ENCODE measurements at places on chromosomes 6 and 20.

- no peak for DNase-seq
These were observed 30.2 kb downstream of the CHRNA4 start for GRCh38 chr20:63330940-63331339.

DNA sequence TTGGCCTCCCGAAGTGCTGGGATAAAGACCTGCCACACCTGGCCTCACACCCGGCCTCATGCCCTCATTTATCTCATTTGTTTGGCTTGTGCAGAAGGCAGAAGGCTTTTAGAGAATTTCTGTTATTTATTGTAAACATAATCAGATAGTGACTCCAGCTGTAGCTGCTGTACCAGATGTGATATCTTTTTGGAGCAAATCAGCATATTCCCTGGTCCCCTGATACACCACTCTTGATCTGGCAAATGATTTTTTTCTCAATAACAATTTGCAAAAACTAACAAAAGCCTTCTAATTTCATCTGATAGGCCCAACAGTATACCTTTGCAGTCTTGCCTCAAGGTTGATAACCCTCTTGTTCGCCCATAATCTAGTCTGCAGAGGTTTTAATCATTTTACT is 26.5 kb upstream of the TULP1 start:
- DNase-seq, result no peak

- DNase-seq, result no peak
These were observed 1291.1 kb upstream of the MAP3K7 start for GRCh38 chr6:91877994-91878393.

DNA sequence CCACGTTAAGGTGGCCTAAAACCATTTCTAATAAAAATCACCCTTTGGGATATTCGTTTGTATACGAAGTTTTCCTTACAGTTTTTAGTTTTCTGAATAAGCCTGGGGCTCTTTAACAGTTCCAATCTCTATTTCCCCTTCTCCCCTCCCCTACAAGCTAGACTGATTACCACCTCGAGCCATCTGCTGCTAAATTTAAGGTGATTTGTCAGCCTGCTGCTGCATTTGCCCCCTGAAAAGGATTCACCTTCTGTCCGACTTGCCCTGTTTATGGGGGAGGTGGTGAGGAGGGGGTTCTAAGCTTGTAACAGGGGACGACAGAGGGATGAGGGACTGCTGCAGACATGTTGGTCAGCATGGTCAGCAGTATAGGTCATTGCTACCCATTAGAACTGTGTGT is 146.3 kb downstream of the JARID2 start:
- DNase-seq, result no peak

- DNase-seq, result no peak
These were observed 475.0 kb upstream of the SULF2 start for GRCh38 chr20:48260129-48260756.

DNA sequence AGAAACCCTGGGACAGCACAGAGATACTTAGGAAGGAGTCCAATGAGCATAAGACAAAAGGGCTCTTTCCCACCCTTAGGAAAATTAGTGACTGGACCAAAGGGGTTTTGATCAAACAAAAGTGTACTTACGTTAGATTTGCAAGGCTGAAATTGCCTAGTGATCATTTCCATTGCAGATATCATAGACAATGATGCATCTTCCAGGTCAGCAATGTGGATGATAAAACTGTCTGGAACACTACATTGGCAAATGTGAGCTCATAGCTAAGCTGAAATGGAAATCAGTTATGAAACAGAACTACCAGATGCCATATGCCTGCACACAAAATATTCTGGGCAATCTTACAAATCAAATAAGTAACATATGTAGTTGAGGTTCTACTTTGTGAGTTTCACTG is 34.0 kb downstream of the LY86 start:
- no peak for DNase-seq

- no peak for DNase-seq
These were observed 24.3 kb upstream of the GPR63 start for GRCh38 chr6:96861588-96861987.

- DNase-seq, result no peak
These were observed 1.5 kb downstream of the MMP24OS start for GRCh38 chr20:35276408-35276807.

DNA sequence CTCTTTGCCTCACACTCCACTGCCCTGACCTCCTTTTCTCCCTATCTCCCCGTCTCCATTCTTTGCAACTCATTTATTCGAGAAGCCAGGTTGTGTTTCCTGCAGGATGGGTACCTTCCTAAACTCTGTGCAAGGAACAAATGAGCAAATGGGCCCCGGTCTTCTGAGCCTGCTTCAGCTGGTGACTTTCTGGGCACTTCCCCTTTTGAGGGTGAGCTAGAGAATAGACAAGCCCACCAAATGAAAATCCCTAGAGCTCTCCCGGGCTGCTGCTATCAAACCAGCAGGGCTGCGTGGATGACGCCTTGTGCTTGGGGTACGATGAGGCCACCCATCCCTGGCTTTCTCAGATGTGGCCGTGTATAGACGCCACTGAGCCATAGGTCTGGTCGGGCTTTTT is 91.0 kb upstream of the FOXA2 start:
- DNase-seq, result no peak

DNA sequence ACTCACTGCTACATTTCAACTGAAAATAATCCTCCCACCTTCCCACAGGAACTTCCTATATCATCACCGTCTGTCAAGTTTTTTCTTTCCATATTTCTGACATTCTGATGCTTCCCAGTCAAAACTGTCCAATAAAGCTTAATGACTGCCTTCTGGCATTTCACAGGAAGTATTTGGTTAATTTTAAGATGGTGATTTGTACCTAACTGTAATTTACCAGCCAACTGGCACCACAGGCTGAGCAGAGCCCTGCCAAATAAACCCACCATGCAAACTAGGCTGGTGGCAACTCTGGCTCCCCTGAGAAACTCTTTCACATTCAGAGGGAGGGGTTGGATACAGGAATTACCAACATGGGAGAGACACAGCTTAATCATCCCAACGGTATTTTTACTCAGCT is 50.0 kb downstream of the KLHL32 start:
- no peak for DNase-seq

- no peak for DNase-seq
These were observed 13.6 kb downstream of the POU3F2 start for GRCh38 chr6:98847779-98848538.

DNA sequence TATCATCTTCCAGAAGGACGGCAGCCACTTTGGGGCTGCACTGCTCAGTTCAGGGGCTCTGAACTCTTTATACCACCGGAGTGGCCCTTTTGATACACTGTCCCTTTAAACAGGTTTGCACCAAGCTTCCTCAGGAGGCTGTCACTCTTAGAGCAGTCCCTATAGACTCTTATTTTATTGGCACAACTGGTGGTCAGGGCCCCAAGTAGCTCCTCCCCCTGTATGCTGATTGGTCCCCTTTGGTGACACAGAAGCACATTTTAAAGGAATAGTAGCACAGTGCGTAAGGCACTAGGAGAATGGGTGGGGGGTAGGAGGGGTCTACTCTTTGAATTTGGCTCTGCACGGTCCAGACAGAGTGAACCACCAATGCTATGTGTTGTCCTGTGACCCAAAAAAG is 122.6 kb upstream of the MLN start:
- DNase-seq, result no peak

GRCh38 chr6:69820018-69820417 is 23.2 kb upstream of the LMBRD1 start:
- no peak for DNase-seq

DNA sequence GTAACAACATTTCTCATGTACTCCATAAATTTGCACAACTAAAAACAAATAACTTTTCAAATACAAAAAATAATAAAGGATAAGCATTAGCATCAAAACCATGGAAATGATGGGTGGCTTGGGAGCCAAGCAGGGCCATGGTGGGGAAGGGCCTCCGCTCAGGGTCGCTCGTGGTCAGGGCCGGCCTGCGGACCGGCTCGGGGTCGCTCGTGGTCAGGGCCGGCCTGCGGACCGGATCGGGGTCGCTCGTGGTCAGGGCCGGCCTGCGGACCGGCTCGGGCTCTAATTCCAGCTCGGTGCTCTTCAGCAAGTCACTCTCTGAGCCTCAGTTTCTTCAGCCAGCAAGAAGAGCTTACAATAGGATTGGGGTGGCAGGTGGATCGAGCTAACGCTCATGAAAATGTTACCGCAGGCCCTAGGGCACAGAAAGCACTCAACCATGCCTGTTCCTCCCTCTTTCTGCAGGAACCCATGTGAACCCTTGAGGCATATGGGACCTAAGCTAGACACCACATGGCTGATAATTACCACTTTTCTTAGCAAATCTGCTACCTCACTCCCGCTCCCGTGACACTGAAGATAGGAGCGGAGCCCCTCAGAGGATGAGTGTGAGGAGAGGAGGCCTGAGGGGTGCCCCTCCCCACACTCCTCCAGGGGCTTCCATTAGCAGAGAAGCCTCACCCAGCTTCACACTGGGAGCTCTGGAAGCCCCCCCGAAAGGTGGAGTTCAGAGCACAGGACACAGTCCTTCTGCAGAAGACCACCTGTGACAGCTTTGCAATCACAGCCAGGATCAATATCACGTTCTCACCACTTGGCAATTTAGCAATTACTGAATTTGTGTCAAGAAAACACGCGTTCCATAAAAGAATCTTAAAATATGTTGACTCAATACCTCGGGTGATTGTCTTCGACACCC is 103.0 kb downstream of the PSMB1 start:
- DNase-seq, result no peak

DNA sequence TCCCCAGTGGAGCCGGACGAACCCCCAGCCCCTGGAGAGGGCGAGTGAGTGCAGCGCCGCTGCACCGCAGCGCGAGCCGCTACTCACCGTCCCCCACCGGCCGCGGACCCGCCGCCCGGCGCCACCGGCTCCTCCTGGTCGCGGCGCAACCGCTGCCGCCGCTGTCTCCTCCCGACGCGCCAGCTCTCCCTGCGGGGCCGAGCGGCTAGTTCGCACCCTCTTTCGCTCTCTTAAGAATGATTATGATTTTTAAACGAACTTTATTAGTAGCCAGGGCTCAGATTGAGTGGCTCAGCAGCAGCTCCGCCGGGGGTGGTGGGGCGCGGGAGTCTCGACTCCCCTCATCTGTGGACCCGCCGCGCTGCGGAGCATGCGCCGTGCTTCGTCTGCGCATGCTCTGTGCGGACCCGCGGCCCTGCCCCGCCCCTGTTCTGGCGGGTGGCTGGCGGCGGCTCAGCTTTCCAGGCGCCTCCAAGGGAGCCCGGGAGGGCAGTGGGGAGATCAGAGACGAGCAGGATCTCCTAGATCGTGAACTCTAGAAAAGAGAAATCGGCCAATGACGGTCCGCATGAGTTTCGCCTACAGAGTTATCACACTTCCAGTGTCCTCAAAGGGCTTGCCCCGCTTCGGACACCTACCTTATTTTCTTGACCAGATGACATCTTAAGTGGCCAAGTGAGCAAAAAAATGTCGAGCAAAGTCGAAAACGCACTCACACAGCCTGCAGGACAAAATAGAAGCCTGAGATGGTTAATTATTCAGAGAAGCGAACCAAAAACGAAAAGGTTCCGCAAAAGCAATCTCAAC is at the start of gene RAB23:
RAB23 (minus strand) TSS at position 372 of the 807 bp plus-strand sequence. CDS start 11,927 bp downstream, outside the sequence.
- peak; percentile 49 for DNase-seq

GRCh38 chr20:33606118-33606771 is 55.9 kb upstream of the C20orf144 start:
- no peak for DNase-seq

DNA sequence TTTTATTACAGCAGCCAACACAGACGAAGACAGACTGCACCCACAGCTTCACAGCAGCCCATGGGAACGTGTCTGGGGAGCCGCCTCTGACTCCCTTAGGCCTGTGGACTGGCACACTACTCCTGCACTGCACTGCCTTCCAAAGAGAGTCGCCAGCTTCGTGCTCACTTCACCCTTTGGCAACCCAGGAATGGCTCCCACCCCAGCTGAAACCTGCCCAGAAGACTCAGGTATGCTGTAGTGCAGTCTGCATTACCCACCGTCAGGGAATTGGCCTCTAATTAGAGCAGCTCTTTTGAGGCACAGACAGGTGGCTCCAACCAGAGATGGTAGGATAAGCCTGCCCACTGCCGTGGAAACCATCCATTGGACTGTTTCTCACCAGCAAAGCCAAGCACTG is 39.9 kb upstream of the FRMD1 start:
- no peak for DNase-seq

DNA sequence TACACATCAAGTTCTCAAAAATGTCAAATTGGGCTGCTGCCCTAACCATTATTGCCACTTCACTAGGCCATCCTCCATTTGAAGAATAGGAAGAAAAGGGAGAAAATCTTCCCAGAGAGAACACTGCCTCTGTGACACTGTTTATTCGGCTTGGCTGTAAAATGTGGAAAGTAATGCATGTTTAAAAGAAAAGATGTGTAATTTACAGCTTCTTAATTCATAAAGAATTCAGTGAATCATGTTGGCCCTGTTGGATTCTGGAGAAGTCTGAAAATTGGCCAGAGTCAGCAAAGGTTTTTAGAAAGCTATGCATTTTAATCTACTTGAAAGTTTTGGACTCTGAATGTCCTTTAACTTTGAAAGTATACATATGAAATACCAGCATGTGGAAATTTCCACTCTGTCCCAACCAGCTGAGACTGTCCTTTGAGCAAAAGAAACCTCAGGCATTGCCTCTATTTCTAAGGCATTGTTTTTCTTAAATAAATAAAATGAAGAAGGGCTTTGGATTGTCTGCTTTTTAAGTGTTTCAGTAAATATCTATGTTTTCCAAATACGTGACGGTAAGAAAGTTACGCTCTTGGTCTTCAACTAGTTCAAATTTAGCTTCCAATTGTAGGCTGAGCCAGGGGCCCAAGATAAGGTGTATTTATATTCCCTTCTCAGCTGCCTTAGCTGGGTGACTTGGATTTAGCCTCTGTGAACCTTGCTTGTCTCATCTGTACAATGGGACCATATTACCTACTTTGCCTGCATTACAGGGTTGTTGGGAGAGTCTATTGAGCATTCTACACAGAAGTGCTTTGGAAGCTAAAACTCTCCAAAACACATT is 222.2 kb downstream of the UST start:
- DNase-seq, result no peak

- DNase-seq, result no peak
These were observed 19.5 kb upstream of the SRSF3 start for GRCh38 chr6:36574679-36575078.

- DNase-seq, result no peak
These were observed 7.1 kb downstream of the L3MBTL1 start for GRCh38 chr20:43514648-43514999.

GRCh38 chr6:157133856-157134255 is 189.5 kb downstream of the TMEM242 start:
- DNase-seq, result no peak

GRCh38 chr20:59006167-59006863 is 739 bp downstream of the CTSZ start:
- DNase-seq, result no peak

DNA sequence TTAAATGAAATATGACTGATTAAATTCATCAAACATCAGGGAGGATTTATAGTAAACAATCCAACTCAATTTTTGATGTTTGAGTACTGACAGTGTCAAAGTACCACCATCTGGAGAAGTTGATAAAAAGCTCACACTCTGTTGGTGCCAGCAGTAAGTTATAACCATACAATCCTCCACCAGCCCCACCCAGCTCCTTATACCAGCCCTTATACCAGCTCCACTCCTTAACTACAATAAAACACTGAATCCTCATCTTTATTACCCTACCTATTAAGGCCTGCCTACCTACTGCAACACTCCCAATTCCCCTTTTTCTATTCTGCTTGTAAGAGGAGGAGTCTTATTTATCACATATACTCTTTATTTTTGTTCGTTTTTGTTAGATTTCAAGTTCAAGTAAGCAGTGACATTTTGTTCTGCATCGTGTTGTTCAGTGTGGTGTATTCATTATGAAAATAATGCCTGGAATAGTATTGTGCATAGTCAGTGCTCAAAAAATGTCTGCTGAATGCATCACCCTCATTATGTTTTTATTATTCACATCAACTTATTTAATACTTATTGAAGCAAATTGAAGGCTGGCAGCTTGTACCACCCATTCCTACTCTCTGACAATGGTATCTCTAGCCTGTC is 954.7 kb upstream of the ADGRB3 start:
- DNase-seq, result no peak

- no peak for DNase-seq
These were observed 6.8 kb upstream of the ARMC2 start for GRCh38 chr6:108841377-108841855.
